Right hindlimb (tissue), 1 donor: ENCODE measurements at places on chromosomes 7 and 10.

GRCh38 chr7:92725161-92725925 is 111.0 kb downstream of the CDK6 start:
- no peak for DNase-seq

DNA sequence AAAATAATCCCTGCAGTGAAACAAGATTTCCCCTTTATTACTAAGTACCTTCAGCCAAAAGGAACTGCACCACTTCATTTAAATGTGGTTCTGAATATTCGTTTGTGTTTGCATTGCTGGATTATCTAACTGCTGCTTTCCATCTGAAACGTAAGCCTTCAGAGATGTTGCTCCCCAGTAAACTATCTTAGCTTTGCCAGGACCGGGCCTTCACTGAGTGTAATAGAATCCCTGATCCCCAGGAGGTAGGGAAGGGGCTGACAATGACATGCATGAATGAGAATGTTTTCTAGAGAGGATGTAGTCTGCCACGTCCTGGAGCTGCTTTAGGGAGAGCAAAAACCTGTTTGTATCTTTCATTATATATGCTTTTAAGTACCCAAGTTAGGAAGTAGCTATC is 19.5 kb upstream of the INSYN2A start:
- no peak for DNase-seq

GRCh38 chr7:6392712-6393666 is 54.8 kb downstream of the DAGLB start:
- DNase-seq: no peak

DNA sequence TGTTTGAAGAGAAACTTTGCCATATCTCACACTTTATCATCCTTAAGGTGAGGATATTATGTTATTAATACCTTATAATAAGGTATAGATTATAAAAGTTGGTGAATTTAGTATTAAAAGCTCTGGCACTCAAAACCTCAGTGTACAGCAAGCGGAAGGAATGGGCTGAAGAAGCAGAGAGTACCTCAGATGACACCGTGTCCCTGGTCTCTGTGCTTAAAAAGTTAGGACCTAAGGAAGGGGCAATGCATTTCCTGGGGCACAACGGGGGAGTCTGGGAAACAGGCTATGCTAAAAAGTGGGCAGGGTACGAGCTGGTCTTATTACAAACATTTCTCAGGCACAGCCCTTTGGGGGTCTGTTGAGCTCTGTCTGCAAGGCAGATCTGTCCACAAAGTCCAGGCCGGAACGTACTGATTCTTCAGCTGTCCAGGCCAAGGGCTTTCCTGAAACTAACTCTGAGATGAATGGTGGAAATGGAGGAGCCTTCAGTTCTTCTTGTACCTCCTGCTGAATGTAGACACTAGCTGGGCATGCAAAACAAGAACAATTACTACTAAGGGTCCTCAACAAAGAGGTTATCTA is 202.7 kb downstream of the POM121L12 start:
- DNase-seq: no peak

DNA sequence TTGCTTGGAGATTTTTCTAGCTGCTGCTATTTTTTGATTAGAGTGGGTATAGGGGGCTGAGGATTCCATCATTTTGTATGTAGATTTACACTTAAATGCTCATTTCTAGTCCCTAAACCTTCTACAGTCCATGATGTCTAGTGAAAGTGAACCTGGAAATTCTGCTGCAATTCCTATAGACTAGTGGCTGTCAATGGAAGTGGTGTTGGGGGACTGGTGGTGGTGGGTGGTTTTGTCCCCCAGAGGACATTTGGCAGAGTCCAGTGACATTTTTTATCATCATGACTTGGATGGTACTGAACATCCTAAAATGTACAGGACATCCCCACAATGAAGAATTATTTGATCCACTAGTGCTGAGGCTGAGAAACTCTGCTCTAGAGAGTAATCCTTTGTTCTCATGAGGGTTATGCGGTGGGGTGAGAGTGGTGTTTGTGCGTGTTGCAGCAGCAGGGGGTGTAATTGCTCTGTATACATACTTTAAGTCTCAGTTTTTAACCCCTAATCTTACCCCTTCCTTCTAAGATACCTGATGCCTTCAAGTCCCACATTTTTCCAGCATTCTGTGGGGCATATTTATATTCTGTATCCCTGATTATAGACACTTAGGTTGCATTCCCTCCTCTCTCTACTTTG is 35.0 kb downstream of the KIF11 start:
- DNase-seq: no peak

- no peak for DNase-seq
Observed at GRCh38 chr7:73521636-73522104, 423 bp downstream of the BAZ1B start.

GRCh38 chr10:35789996-35790395 is 147.9 kb upstream of the FZD8 start:
- no peak for DNase-seq

DNA sequence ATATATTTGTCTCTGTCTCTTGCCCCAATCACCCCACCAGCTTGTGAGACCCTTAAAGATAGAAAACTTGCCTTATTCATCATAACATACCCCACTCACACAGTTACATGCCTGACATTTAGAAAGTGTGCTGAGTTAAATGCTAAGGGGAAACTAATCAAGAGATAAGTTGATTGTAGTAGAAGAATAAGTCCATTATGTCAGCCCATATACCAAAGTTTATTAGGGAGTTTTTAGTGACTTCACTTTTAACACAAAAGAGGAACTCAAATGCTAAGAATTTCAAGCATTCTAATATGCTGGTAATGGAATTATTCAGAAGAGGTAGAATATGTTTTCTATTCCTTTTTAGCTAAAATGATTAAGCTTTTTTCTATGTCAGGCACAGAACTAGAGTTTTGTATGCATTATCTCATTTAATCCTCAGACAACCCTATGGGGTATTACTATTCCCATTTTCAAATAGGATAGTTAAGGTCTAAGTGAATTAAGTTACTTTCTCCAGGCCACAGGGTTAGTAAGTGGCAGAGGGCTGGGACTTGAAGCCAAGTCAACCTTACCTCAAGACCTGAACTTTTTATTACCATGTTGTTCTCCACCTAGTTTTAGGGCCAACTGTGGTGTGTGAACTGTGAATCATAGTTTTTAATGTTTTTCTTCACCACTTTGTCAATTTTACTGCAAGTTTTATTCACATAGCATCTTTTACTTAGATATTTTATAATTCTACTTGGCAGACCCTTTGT is 19.6 kb downstream of the ASAH2 start:
- no peak for DNase-seq

DNA sequence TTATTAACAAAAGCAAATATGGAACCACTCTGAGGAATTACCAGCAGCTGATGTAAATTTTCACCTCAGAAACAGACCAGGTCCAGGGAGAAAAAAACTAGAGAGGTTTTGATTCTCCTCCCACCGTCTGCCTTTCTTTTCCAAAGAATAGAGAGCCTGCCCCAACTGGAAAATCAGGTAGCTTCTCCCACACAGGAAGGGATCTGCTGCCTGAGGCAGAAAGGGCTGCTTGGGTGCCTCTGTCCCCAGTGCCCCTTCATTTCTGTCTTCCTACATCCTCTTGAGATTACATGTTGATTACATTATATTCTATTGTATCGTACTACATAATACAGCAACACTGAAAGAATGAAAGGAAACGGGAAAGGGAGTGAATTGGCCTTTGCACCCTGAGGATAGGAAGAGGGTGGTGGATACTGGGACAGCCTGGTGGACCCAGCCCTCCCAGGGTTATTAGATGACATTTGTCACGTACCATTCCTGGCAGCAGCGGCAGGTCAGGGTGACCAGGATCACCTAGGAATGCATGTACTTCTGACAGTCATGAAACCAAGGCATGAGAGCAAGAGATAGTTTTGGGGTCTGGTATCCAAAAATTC is 8.9 kb downstream of the ST8SIA6 start:
- DNase-seq: no peak

DNA sequence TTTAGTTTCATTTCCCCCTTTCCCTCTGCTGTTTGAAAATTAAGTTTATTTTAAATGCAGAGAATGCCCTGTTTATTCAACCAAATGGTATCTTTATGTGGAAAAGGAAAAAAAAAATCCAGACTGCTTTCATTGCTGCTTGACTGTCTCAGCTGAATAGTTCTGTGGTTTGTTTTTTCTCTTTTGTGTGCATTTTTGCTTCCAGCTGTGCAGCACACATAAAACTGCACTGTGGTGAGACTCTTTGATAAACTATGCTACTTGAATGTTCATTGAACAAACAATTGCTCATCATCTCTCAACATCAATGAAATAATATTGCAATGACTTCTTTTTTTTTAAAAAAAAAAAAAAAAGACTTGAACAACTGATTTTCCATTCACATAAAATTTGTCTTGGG is 78.6 kb upstream of the GLI3 start:
- no peak for DNase-seq

DNA sequence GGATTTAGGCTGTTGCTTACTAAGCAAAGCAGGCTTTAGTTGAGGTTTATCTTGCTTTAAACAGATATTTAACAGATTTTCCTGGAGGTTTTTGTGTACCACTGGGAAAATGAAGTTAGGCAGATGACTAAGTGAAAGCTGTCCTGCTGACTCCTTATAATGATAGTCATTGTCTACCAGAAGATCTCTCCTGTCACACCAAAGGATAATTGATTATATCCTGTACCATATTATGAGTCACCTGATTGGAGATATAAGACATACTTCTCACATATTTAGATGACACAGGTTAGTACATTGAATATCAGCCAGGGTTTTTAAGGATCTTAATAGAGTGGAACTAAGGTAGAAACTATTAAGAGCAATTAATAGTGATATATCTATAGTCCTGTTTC is 68.4 kb downstream of the PTEN start:
- no peak for DNase-seq

- no peak for DNase-seq
Observed at GRCh38 chr10:65793738-65794425, 1132.0 kb upstream of the LRRTM3 start.

DNA sequence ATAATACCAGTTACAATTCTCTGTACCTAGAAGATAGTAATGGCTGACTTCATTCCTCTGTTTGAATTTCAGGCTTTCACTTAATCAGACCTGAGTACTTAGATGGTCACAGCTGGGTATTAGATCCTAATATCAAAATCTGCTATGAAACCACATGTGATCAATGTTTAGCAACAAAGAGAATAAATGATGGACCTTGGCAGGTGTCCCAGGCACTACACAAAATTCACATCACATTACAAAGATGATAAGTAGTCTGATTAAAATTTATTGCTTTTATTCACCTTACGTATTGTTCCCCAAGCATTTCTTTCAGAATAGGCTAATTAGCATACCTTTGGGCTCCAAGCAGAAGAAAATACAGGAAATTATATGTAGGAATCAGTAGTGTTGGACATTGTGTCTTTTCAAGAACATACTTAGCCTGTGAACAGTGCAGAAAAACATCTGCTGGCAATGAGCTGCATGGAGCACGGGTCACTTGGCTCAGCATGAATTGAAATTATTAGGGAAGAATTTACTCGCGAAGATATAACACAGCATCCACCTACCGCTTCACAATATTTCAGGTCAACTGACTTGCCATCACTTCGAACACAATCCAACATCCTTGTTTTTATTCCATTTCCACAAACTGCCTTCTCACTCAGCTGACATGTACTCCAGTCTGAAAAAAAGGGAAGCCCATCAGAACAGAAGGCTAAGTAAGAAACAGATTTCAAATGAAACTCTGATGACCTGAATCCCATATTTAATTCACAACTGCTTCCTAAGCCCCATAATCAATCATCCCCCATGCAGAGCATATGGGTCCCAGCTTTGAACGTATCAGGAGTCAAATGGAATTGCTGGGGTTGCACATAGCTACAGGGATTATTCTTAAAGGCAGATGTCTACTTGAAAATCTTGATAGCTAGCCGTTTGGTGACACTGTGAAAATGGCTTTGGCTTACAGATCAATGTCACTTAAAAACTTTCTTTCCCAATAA is 421.0 kb downstream of the THSD7A start:
- DNase-seq: no peak

DNA sequence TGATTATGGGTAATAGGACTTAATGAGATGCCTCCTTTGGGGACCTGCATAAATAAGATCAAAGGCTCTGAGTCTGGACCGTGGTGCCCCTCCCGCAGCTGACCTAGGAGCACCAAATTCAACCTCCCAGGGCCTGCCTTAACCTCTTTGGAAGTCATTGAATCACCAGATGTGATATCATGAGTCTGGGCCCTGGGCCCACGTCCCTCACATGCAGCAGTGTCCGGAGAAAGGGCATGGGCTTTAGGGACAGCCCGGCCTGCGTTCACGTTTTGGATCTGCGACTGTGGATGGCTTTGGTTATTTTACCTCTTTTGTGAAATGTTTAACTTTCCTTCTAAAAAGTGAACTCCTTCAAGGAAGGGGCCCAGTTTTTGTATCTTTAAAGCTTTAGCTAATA is 220.0 kb upstream of the KLF6 start:
- DNase-seq: no peak

GRCh38 chr10:88401671-88402347 is 181.3 kb downstream of the RNLS start:
- DNase-seq: no peak

DNA sequence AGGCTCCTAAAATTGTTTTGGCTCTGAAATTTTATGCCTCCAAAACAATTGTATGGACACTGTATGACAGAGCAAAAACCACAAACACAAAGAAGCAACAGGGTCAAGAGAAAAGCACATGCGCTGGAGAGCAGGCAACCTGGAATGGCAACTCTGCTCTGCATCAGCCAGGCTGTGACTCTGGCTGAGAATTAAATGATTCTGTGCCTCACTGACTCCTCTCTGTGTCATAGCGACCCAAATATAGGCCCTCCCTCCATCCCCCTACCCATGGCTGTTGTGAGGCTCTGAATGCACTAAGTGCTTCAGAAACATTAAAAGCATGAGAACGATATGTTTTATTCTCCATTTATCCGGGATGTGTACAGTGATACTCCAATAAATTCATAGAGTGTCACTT is 24.9 kb upstream of the NEBL start:
- DNase-seq: no peak

DNA sequence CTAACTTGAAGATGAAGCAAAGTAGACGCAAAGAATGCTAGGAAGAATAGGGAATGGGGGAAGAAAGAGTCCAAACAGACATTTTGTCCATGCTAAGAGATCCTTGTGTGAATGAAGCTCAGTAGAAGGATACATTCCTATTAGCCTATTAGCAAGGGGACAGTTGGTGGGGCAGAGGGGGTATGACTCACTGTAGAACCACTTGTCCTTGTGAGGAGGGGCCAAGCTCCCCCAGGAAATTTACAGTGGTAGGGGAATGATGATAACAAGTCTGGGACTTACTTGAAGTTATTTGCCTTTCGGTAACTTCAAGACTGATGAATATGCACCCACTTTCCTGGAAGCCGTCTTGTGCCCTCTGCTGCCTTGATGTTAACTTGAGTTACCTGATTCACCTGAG is 17.2 kb upstream of the SYPL1 start:
- DNase-seq: no peak

DNA sequence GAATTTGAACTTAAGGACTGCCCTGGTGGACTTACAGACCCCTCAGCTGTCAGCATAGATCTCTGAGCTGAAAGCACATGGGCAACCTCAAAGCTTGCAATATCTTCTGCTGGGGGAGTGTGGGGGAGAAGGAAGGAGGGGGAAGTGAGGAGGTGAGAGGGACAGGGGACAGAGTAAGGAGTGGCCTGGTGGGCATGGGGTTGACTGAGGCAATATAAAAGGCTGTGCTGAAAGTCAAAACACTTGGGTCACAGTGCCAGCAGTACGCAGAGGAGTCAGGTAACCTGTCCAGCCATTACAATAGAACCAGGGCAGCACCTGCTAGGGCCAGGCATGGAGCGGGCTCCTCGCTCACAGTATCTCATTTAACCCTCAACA is 43.2 kb downstream of the PPP1R3C start:
- no peak for DNase-seq

- DNase-seq: no peak
Observed at GRCh38 chr10:70759781-70760180, 25.4 kb downstream of the TBATA start.

- no peak for DNase-seq
Observed at GRCh38 chr7:17036584-17036983, 154.8 kb upstream of the AGR3 start.
